ENCODE measurements at places on chromosomes 5 and 9.

DNA sequence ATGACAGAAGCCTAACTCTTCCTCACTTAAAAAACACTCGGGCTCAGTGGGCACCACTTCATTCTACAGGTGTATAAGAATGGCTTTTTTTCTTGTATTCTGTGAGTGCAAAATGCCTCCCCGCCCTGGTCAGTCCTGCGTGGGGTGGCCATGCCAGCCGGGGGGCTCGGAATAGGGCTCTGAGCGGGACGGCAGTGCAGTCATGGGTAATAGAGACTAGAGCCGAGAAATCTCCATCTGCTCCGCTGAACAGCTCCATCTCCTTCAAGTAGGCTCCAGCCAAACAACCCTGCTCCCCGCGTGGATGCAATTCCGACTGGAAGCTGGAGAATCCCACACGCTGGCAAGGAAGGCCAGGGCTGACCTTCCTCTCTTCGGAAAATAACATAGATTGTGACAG lies 317.0 kb upstream of the IRX4 start:
- DNase-seq: no peak

GRCh38 chr5:150642567-150642927 lies 2.1 kb downstream of the SYNPO start:
- no peak for DNase-seq

- DNase-seq: no peak
These were observed 30.7 kb downstream of the UHRF2 start for GRCh38 chr9:6443661-6444060.

GRCh38 chr5:113292462-113292861 lies 142.3 kb downstream of the TSSK1B start:
- DNase-seq: no peak

DNA sequence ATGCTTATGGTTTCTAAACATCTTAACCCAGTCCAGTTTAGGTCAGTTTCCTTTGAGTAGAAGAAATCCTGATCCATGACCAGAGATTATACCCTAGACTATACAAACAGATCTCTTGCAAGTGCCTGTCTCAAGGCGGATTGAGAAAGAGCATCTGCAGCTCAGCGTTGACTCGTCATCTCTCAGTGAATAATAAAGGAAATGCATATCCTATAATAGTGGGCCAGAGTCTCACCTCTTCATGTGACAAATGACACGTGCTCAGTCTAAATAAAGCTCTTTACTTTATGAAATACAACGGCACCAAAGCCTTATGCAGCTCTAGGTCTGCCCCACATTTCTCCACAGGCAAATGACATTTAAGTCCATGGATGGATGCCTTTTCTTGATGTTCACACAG lies 179.4 kb upstream of the NR3C1 start:
- DNase-seq: no peak

GRCh38 chr9:129567842-129568559 lies 52.9 kb downstream of the C9orf50 start:
- DNase-seq: no peak

DNA sequence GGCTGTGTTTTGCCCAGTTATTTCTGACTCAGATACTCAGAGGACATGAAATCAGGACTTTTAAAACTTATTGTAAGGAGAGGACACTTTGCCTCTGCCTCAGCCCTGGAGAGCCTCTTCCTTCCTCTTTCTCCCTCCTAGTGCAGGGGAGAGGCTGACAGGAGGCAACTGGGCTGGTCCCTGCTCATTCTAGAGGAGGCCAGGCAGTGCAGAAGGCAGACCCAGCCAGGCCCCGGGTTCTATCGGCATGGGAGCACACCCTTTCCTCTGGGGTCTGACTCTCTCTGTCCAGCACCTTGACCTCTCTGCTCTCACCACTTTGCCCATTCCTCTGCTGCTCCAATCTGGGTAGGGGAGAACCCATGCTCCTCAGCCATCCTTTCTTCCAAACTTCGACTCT lies 16.0 kb upstream of the SMIM32 start:
- DNase-seq: no peak

- no peak for DNase-seq
These were observed 111.5 kb downstream of the ICE1 start for GRCh38 chr5:5533927-5534326.

- DNase-seq: no peak
These were observed 96.0 kb upstream of the ITGA2 start for GRCh38 chr5:52893105-52893504.

DNA sequence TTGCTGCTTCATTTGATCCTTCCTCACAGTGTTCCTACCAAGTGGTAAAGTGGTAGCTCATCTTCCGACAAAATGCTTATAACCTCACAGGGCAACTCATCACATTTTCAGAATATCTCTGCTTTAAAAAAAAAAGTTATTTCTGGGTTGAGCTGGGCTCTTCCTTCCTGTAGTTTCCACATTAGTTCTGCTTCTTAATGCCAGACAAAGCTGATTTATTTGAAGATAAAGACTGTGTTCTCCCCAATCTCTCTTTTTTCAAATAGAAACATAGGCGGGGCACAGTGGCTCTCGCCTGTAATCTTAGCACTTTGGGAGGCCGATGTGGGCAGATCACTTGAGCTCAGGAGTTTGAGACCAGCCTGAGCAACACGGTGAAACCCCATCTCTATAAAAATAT lies 273.1 kb downstream of the ACTL7B start:
- DNase-seq: no peak

DNA sequence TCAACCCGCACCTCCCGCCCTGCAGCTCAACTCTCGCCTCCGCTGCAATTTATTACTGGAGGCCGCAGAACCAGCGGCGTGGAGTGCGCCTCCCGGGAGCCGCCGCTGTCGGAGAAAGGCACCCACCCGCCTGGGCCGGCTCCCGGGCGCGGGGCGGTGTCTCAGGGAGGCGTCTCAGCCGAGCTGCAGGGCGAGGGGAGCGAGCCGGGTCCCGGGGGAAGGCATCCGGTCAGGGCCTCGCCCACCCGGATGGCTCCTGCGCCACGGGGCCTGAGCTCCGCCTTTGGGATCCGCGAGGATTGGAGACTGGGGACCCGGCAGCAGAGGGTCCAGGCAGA lies 32.9 kb downstream of the TSPAN17 start:
- DNase-seq: no peak

DNA sequence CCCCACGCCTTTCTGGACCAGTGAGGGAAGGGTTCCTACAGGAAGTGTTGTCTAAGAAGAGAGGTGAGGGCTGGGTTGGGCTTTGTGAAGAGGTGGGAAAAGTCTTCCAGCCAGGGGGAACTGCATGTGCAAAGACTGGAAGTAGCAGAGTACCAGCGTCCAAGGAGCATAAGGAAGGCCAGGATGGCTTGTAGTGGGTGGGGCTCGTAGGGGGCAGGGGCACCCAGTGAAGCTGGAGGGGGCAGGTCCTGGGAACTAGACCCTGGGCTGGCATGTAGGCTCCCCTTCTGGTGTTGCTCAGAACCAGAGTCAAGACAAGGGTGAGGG lies 20.4 kb downstream of the PRRX2 start:
- no peak for DNase-seq

DNA sequence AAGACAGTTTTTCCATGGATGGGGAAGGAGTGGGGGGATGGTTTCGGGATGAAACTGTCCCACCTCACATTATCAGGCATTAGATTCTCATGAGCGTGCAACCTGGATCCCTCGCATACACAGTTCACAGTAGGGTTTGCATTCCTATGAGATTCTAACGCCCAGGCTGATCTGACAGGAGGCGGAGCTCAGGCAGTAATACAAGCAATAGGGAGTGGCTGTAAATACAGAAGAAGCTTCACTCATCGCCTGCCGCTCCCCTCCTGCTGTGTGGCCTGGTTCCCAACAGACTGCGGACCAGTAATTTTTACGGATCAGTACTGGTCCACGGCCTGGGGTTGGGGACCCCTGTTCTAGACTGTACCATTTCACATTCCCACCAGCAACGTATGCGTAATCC lies 68.3 kb upstream of the OTULINL start:
- DNase-seq: no peak

DNA sequence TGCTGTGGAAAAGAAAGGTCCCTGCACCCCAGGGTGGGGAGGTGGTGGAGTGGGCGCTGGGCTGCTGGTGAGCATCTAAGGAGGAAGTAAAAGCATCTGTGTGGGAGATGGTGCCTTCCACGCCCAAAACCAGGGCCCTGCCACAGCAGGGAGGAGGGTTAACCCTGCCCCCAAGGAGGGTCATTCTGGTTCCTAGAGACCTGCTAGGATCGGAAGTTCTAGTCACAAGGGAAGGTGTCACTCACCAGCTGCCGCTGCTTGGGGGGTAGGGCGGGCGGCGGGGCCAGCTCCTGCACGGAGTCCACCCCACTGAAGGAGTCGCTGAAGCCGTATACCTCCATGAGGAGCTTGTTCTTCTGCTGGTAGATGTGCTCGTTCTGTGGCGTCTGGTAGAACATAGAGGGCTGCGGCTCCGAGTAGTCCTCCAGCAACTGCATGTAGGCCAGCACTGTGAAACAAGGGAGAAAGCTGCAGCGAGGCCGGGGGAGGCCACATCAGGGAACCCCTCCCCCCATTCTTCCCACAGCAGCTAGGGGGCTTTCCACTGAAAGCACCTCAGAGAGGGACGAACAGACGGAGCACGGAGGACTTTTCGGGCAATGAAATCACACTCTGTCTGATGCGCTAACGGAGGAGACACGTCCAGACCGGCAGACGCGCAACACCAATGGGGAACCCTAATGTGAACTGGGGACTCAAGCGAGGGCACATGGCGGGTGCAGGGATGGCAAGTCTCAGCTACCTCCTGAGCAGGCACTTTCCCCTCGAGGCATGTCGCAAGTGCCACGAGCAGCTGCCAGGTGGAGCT lies 76.4 kb downstream of the PRRT1B start:
- peak; percentile 84 for DNase-seq

- DNase-seq: no peak
These were observed 231.0 kb downstream of the FRMD3 start for GRCh38 chr9:83307066-83307724.

DNA sequence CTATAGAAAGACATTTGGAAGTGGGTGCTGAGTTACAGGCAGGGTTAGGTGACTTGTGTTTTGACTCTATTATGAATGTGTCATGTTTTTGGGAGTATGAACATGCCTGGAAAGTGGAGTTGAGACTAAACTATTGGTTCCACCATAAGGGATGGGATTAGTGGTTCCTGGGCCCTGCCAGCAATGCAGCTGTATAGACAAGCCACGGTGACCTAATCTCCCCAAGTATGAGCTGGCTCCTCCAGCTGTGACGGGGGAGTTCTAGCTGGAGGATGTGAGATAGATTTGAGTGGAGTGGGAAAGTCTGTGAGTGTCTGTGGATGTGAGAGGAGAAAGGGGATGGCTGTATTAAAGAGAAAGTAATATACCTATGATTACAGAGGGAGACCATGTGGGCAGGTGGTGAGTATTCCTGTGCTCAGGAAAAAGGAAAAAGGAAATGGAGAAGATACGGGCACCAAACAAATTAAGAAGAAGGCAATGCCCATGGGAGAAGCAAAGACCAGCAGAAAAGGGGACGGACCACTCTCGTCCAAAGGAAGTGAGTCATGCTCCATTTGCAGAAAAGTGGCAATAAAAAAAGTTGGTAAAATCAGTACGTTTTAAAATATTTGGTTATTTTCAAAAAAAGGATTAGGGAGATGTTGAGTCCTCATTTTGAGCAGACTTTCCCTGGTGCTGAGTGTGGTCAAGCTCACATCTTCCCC lies 48.3 kb upstream of the ICE1 start:
- no peak for DNase-seq

- no peak for DNase-seq
These were observed 51.6 kb upstream of the TXNDC8 start for GRCh38 chr9:110389148-110389750.

- no peak for DNase-seq
These were observed 24.4 kb downstream of the LMNB1 start for GRCh38 chr5:126801174-126801991.

DNA sequence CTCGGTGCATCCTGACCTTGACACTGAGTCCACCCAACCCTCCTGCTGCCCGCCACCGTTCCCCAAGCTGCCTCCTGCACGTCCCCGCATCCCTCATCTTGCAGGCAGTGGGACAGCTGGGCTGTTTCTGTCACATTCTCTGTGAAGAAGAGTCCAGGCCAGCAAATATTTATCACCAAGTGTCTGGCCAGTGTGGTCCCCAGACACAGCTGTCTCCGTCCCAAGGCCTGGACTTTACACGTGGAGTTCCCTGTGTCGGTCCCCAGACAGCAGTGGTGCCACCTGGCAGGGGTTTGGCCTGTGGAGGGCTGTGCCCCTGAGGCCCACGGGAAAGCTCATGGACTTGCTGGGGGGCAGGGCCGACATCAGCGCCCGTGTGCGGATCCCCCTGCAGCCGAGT lies 9.2 kb upstream of the SLC12A7 start:
- DNase-seq: no peak

DNA sequence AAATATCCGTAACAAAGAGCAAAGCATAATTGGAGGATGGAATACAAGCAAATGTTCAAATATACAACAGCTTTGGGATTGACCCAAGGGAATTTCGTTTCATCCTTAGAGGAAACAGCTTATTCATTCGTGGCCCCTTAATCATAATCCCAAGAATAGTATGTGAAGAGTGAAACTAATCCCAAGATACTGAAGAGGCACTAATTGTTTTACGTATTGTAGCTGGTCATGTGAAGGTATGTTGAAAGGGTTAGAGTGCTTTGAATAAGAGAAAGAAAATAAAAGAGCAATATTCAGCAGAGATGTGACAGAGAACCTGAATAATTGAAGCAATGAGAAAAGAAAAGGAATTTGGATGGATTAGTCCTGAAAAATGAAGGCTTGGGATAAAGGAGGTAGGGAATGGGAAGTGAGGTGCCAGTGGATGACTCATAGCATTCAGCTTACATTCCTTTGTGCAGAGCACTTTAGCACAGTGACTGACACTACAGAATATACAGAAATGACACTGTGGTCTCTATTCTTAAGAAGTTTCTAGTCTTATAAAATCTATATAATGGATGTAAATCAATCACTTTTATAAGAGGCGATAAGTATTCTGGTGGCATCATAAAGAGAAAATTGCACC lies 221.9 kb downstream of the TLR4 start:
- DNase-seq: no peak

DNA sequence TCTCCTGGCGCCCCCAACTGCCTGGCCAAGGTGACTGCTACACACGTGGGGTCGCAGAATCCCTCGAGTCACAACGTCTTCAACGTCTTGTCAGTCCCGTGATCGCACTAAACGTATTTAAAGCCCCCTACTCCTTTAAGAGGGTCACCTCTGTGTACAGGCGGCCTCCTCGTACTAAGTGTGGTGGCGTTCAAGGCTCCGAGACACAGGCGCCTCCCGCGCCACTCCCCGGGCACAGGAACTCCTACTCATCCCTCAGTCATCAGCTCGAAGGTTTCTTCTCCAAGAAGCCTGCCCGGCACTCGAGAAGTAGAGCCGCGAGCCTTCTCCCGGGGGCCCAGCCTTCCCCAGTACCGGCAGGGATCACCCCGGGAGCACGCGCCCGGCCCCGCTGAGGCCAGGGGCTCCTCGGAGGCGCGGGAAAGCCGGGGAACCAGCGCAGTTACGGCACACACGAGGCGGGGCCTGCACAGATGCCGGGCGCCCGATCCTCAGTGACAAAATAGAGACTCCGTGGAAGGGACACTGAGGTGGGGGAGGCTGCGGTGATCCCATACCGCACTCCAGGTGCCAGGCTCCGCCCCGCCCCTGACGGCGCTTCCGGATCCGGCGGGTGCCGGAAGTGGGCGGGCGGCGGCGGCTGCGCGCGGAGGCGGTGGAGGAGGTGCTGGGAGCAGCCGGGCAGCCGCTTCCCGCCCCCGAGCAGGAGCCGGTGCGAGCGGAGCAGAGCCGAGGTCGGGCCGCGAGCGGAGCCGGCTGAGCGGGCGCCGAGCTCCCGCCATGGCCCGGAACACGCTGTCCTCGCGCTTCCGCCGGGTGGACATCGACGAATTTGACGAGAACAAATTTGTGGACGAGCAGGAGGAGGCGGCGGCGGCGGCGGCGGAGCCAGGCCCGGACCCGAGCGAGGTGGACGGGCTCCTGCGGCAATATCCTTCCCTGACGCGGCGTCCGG lies 6.9 kb downstream of the ARPC5L start:
- DNase-seq: peak; percentile 93

- DNase-seq: no peak
These were observed 63.9 kb downstream of the SERINC5 start for GRCh38 chr5:80191991-80192398.
